ENCODE measurements at places on chromosomes 1 and 21.
A peak's percentile ranks its signal among the peaks of the same experiment; 100 is the strongest.

GRCh38 chr1:53393325-53393792, 65.5 kb upstream of the LRP8 start:
- DNase-seq: peak; percentile 64

- peak; percentile 72 for DNase-seq
These were observed 8.2 kb upstream of the MIXL1 start for GRCh38 chr1:226215239-226215638.

DNA sequence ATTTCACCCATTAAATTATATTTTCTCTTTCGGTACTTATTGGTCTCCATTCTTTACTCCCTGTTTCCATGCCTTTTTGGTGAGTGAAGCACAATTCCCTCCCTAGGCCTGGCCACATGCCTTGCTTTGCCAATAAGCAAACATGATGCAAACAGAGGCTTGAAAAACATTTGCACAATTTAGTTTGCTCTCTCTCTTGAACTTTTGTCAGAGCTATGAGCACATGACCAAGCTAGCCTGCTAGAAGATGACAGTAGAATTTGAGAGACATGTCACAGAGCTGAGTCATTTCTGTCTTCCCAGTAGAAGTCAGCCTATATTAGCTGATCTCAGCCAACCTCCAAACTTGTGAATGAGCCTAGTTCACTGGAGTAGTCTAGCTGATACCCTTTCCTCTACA, 24.6 kb downstream of the ANGPTL3 start:
- DNase-seq: no peak

DNA sequence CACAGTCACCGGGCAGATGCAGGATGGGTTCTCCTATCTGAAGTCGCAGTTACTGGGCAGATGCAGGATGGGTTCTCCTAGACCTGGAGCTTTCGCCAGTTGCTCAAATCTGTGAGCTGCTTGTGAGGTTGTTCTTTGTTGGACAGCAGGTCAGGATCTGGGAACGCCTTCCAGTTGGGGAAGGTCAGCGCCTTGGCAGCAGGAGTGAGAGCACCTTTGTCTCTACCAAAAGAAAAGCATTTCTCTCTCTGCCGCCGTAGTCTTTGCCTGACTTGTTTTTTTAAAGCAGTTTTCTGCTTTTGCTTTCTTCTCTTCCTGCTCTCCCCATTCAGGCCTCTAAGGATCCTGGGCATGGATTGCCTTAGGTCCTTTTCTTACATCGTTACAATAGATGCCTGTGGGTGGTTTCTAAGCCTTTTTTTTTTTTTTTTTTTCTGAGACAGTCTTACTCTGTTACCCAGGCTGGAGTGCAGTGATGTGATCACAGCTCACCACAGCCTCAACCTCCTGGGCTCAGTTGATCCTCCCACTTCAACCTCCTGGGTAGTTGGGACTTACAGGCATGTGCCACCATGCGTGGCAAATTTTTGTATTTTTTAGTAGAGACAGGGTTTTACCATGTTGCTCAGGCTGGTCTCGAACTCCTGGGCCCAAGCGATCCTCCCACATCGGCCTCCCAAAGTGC, 15.7 kb downstream of the PEX14 start:
- DNase-seq: no peak

All from NCI-H2171 treated with DMSO at 0.1 percent for 48 hours (cell line).